Tibial nerve (tissue), 4 donors: ENCODE measurements at places on chromosomes 12 and 14.

DNA sequence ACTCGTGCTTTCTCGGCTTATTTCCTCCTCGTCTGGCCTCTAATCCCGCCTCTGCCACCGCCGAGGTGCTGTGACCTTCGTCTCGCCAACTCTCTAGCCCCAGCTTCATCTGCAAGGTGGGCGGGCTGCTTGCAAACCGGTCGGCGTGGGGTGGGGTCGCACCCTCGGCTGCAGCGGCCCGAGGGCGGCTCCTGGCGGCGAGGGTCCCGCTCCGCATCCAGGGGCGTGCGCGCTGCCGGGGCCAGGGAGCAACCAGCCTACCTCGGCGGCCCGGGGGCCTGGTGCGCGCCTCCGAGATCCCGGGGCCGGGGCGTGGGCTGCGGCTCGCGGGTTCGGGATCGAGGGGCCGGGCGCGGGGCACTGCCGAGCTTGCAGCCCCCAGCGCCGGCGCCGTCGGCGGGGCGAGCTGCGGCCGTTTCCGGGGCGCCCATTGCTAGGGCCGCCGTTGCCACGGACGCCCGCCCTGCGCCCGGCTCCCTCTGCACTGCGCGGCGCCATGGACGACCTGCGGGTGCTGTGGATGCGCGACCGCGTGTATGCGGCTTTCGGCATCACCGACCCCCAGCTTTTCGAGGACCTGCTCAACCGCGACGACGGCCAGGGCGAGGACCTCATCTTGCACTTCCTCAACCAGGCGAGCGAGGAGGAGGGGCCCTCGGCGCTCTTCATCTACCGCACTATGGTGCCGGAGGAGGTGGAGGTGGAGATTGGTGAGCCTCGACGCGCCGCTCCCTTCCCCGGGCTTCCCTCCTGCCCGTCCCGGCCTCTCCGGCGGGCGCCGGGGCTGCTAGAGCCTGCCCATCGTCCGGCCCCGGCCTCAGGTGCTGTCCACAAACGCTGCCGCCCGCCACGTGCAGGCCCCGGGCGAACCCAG is at the start of gene DNAH10:
DNAH10 (plus strand) TSS at position 461 of the 874 bp plus-strand sequence; CDS start at position 497, 36 bp downstream.
- no peak for DNase-seq

- DNase-seq, result no peak
These were observed 769.4 kb downstream of the MED13L start for GRCh38 chr12:115507951-115508722.

GRCh38 chr14:95698287-95698686 is 12.1 kb downstream of the TCL1B start:
- DNase-seq, result no peak

DNA sequence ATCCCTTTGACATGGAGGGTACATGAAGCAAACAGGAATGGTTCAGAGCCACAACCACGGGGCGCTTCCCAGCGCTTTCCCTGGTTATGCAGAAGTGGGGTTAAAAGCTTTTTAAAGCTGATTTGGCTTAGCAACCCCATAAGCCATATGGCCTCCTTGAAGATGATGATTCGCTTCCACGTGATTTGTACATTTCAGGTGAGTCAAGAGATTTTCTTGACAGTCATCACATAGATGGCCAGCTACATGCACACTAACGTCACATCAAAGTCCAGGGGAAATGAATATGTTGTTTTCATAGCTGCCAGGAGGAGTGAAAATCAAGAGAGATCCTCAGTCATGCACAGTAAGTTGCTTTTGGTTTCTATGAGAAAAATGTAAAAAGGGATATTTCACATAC is 309.7 kb downstream of the TMEM132D start:
- no peak for DNase-seq

DNA sequence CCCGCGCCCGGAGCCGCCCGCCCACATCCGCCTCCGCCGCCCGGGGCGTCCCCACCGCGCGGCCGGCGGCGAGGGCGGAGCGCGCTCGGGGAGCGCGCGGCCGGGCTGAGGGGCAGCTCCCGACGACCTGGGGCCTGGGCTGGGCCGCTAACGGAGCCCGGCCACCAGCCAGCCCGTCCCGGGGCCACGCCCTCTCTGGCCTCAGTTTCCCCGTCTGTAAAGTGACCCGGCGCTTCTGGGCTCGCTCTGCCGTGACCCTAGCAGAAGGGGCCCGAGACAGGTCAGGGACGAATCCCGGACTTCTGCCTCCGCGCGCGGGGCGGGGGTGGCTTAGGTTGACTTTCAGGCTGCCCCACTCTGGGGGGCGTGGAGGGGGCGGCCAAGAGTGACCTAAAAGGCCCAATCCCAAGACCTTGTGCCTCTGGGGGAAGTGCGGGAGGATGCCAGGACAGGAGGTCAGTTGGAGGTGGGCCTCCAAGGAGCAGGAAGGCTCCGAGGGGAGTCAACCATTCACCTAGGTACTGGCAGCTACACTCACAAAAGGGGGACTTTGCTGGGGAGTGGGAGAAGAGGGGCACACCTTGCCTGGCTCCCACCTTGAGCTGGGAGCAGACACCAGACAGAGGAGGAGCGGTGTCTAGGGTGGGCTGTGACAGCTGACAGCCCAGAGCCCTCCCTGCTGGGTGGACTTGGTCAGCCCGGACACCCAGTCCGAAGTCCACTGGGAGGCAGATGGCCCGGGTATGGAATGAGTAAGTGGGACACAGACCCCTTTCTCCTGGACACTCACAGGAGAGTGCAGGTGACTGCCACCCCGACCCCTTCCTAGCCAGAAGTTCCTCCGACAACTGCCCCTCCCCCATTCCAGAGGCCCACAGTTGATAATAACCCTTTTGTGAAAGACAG is 486 bp upstream of the AKT1 start:
- DNase-seq, result peak; percentile 30

- DNase-seq, result peak; percentile 83
These were observed 244.4 kb downstream of the ZFP36L1 start for GRCh38 chr14:68548194-68549076.

GRCh38 chr14:38536376-38537038 is 280.6 kb upstream of the CLEC14A start:
- no peak for DNase-seq

DNA sequence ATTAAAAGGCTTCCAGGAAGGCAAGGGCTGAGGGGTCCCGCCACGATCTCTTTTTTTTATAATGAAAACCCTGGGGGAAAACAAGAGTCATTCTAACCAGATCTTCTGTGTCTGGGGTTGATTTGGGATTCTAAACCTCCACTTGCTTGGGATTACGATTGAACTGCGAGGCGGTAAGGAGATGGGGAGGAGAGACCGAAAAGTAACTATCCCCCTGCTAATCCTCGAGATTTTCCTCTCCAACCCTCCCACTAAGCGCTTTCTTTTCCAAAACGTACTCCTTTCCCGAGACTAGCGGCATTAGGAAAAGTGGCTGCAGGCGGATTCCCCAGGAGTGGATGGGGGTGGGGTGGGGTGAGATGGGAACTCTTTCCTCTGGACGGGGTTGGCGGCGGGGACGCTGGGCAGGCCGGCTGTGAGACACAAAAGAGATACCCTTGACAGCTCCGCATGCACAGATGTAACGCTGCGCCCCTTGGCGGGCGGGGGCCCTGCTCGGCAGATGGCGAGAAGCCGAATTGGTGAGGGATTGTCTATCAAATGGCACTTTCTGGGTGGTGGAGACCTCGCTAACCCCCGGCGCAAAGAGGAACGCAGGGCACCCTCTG is 830 bp upstream of the SRRM4 start:
- DNase-seq, result no peak

- DNase-seq, result no peak
These were observed 39.3 kb downstream of the BBS10 start for GRCh38 chr12:76308866-76309265.

- DNase-seq, result no peak
These were observed 38.7 kb downstream of the GLT8D2 start for GRCh38 chr12:104011253-104011652.

GRCh38 chr12:93008044-93008778 is 79.1 kb upstream of the EEA1 start:
- no peak for DNase-seq

- DNase-seq, result no peak
These were observed 180.2 kb upstream of the PZP start for GRCh38 chr12:9388379-9388778.

- DNase-seq, result no peak
These were observed 565.4 kb downstream of the DIO2 start for GRCh38 chr14:79645753-79646362.

DNA sequence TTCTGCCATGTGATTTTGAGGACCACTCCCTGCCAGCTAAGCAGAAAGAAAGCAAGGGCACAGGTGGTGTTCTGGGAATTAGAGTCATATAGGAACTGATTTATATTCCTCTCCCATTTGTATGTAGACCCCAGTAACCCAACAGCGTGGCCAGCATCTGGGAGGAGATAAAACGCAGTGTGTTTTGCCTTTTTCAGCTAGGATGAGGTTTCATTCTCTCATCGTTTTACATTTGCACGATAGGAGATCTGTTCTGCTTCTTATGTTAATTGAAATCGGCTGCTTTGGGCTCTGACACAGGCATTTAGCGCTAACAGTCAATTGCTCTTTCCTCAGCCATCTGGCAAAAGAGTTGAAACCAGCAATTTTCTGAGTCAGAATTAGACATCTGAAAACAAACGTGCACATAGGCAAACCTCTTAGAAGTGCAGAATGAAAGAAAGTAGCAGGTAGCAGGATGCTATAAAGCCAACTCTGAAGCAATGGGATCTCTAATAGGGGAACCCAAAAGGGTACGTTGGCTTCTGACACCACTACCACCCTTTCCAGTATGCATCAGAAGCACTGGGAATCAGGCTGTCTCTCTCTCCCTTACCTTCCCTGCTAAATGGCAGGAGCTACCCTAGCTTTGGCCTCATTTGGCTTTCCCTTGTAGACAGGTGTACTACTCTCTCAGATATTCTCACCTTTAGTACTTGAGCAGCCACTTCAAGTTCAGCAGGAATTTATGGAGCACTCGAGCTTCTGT is 219.1 kb downstream of the PHLDA1 start:
- no peak for DNase-seq

- no peak for DNase-seq
These were observed 14.5 kb downstream of the CAPZA3 start for GRCh38 chr12:18752280-18752920.

DNA sequence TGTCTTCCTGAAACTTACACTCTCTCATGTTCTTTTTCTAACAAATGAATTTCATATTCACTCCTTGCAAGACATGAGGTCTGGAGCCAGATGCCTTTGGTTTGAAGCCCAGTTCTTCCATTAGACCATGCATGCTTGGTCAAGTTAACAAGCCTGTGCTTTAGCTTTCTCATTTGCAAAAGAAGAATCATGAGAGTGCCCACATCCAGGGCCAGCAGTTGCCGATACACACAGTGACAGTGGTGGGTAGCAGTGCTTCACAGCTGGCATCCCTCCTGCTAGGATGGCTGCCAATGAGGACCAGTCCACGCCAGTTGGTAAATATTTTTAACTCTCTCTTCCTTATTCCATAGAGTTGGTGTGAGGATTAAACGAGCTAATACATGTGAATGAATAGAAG is 163.1 kb downstream of the PHLDA1 start:
- DNase-seq, result no peak
